ENCODE measurements at places on chromosomes 6 and 20. TPM values are rescaled to one million over a fixed set of nuclear protein-coding genes. Genes with fewer than 3 reads are reported as not detected.

Gene FNDC11
- 2.2 TPM for total RNA-seq

Gene TREM1
- not detected for total RNA-seq

- DNase-seq = no peak
Observed at GRCh38 chr20:55569084-55569483, 436.2 kb downstream of the CBLN4 start.

- peak; percentile 74 for DNase-seq
Observed at GRCh38 chr6:106974999-106975737, 639 bp upstream of the CD24 start.

DNA sequence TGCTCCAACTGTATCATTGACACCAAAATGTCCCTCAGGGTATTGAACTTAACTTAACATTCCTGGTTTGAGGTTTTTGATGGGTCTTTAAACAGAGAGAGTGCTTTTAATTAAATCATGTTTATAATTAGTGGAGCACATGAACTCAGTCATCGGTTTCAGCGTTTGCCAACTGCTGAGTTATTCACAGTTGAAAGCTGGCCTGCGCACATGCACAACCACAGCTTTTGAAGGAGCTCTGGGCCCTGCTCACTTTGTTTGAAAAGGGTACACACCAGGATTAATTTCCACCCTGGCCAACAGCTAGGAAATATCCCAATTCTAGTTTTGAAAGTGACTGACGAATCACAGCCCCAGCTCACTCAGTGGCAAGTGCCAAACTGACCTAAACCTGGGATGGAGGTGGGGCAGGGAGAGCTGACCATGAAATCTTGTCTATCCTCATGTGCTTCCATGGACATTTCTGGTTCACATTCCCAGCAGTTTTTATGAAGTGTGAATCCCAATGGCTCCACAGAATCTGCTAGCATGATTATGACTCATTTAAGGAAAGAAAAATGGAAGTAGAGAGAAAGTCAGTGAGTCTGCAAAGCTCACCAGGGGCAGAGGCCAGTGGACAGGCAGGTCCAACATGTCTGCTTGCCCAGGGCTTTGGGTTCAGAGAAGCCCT lies 247.8 kb downstream of the FNDC1 start:
- no peak for DNase-seq

- DNase-seq = no peak
Observed at GRCh38 chr20:9202420-9203080, 133.7 kb downstream of the PLCB4 start.

All from HT-29 (cell line).